ENCODE measurements at places on chromosomes 12 and 14.

DNA sequence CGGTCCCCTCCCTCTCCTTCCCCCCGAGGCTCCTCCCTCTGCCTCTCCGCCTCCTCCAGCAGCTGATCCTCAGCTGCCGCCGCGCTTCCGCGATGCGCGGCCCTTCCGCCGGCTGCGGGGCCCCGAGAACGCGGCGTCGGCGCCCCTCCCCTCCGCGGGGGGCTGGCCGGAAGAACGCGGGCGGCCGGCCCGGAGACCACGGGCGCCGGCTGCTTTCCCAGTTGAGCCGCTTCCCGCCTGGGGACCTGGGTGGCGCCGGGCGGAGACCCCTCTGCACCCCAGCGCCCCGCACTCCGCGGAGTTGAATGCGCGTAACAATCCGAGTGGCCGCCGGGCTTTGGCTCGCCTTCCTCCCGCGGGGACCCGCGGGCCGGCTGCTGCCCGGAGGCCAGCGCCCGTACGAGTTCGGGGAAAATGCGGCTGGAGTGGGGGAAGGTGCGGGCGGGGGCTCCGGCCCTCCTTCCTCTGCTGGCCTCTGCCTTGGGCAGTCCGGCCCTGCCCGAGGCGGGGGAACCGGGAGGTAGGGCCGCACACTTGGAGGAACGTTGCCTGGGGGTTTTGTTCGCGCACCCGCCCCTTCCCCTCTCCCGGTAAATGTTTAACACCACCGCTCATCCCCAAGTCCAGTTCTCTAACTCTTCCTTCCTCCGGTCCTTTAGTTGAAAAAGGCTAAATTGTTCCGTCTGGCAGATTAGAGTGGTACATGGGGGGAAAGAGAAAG is 393 bp upstream of the DCAF5 start:
- DNase-seq, result no peak

GRCh38 chr14:56487761-56488160 is 91.8 kb upstream of the TMEM260 start:
- no peak for DNase-seq

DNA sequence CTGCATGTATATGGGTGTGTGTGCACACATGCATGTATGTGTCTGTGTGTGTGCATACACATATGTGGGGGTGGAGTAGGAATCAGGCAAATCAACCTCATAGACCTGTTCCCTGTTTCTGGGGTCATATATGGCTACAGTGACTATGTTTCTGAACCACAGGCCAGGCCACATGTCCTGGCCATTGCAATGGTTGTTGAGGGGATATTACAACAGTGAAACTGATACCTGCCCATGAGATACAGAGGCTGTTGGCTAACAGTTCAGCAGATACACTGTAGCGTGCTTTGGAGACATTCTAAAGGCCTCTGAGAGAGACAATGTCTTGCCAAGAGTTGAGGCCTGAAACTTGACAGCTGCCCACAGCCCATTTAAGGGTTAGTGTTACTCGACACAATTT is 47.3 kb upstream of the FOS start:
- no peak for DNase-seq

GRCh38 chr12:2739069-2739468 is 55.7 kb upstream of the FKBP4 start:
- DNase-seq, result no peak

DNA sequence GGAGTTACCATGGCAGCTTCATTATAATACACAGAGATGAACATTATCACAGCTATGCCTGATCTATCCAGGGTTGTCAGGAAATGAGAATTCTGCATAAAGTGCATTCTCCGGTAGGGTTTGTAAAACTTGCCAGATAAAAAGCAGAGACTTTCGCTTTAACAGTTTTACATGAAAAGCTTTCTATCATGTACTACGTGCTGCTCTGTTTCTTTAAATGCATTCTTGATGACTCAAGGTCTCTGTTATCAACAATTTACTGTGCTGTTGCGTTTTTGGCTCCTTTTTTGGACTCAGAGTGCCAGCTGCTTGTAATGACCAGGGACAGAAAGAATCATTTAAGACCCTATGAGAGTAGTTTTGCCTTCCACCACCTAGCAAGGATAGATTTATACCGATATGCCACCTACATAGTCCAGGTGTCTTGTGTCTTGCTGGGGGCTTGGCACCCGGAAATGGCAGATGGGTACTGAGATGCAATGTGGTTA is 371.2 kb downstream of the BTG1 start:
- DNase-seq, result peak; percentile 69

- no peak for DNase-seq
Measured at GRCh38 chr14:22974530-22975313, 7.6 kb downstream of the AJUBA start.

GRCh38 chr12:127819056-127819455 is 447.9 kb upstream of the TMEM132C start:
- DNase-seq, result no peak

- no peak for DNase-seq
Measured at GRCh38 chr12:52913431-52913821, 8.6 kb upstream of the KRT8 start.

GRCh38 chr12:90399357-90399756 is 555.6 kb downstream of the CCER1 start:
- DNase-seq, result no peak

- no peak for DNase-seq
Measured at GRCh38 chr14:24674204-24674970, 40.4 kb upstream of the GZMB start.

- no peak for DNase-seq
Measured at GRCh38 chr12:83224012-83224411, 537.3 kb downstream of the TMTC2 start.

DNA sequence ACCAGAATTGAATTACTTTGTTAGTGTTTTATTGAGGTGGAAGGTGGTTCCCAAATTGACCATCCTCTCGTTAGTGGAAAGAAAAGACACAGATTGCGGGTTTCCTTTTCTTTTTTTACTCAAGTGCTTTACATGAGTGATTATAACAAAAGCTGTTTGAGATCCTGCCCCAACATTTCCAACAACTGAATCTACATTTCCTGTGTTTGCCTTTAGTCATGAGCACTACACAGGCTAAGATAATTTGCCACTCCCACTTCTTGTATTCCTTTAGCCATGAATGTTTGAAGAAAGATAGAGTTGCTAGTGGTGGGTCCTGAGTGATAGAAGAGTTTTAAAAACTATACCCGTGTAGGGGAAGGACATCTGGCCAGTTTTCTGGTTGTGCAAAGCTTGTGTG is 16.0 kb downstream of the RERGL start:
- no peak for DNase-seq

- DNase-seq, result no peak
Measured at GRCh38 chr14:67680941-67681340, 6.5 kb upstream of the VTI1B start.

GRCh38 chr14:92185559-92185958 is 63.8 kb downstream of the CPSF2 start:
- DNase-seq, result no peak

DNA sequence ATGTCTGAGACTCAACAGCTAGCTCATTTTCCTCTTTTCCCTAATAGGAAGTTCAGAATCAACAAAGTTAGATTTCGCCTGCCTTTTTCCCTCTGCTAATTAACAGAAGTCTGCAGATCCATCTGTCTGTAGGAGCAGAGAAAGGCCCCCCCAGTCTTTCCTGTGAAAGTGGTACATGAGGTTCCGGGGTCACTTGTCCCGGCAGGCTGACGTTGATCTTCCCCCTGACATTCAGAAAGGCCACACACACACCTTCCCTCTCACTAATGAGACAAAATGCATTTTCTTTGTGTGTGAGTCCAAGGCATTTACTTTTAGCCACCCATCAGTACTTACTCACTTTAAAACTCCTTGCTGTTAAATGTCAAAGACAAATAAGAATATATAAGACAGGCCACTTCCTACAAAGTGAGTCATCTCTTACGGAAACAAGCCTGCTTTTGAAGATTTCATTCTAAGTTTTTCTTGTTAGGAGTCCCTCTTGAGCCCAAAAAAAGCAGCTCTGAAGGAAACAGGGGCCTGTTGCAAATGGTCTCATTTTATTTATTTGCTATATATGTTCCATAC is 138.7 kb downstream of the TTC7B start:
- DNase-seq, result no peak

- DNase-seq, result no peak
Measured at GRCh38 chr12:109033239-109034196, 12.7 kb upstream of the SVOP start.

- no peak for DNase-seq
Measured at GRCh38 chr12:10529603-10530002, 23.9 kb downstream of the EIF2S3B start.

GRCh38 chr14:80678436-80678835 is 263.1 kb downstream of the CEP128 start:
- DNase-seq, result peak; percentile 67

DNA sequence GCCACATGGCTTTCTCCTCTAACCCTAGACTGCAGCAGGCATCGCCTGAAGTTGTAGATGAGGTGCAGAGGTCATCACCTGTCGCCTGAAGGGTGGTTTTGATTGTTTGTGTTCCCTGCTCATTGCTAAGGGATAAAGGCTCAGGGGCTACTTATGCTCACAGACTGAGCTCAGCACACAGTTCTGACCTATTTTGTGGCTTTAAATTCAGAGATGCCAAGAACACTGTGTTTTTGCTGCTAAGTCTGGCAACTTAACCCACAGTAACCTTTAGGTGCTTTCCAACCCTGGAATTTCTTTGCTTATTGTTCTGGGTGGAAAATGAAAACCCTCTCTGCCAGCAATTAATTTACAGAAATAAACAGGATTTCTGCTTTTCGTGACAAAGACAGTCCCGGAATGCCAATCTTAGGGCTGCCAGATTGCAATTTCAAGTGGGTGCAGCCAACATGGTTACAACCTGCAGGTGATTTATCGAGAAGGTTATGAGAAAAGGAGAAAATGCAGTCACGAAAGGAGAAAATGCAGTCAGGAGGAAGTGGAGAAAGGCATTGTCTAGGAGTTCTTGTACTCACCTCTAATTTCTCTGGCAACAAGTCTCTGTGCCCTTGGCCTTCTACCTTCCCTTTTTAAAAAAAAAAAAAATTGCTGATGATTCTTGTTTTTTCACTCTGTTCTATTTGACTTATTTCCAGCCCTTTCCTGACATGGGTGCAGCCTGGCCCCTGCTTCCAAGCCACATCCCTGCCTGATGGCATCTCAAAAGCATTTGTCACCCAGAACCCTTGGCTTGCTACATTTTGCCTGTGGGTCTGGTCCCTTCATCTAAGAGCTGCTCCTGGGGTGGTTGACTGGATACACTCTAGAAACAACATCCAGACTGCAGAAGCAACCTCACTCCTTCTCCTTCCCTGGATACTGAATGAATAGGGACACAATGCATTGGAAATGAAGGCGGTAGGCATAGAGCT is 23.3 kb downstream of the NPC2 start:
- DNase-seq, result no peak

- peak; percentile 32 for DNase-seq
Measured at GRCh38 chr14:64804754-64805260, 74.9 kb downstream of the SPTB start.

- no peak for DNase-seq
Measured at GRCh38 chr12:75656210-75656609, 144.8 kb upstream of the KRR1 start.

DNA sequence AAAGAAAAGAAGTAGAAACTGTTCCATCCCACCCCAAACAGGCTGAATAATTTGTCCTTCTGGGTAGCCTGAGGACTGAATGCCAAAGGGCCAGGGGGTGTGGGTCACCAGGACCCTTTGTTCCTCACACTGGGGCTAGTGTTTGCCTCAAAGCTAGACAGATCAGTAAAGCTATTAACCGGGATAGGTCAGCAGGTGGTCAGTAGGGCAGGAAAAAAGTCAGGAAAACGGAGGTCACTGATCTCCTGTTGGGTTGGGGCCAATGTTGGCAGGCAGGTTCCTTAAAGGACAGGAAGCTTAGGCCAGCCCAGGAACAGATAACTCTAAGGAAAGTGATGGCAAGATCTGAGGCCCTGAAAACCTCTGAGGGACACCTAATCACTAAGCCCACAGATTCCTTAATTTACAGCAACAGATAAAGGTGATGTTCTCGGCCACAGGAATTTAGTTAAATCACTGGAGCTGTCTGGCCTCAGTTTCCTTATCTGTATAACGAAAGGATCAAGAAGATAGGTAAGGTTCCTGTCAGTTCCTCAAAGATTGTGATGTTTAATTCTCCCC is 22.7 kb upstream of the TMPO start:
- DNase-seq, result peak; percentile 64

DNA sequence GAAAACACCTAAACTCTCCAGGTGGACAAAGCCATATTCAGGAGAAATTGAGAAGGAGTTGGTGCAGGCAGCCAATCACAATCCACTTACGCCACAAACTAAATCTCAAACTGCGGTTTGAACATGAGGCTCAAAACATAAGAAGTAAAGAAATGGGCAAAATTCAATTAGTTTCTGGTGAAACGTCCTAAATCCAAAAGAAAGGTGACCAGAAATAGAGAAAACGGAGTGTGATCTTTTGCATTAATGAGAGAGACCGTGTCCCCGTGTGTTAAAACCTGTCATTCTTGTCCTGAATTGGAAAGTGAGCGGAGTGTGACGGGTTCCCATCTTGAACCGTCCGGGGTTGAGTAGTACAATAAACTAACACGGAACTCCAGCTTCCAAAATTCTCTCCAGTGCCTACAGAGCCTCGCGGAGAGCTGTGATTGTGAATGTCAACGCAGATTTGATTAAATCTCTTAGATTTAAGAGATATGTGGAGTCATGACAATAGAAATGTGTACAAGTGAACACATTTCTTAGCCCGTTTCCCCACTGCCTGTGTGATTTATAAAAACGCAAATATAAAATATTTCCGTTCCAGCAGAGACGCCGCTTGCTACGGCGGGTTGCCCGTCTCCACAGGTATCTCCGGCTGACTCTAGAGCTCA is 595 bp upstream of the METAP2 start:
- peak; percentile 64 for DNase-seq

DNA sequence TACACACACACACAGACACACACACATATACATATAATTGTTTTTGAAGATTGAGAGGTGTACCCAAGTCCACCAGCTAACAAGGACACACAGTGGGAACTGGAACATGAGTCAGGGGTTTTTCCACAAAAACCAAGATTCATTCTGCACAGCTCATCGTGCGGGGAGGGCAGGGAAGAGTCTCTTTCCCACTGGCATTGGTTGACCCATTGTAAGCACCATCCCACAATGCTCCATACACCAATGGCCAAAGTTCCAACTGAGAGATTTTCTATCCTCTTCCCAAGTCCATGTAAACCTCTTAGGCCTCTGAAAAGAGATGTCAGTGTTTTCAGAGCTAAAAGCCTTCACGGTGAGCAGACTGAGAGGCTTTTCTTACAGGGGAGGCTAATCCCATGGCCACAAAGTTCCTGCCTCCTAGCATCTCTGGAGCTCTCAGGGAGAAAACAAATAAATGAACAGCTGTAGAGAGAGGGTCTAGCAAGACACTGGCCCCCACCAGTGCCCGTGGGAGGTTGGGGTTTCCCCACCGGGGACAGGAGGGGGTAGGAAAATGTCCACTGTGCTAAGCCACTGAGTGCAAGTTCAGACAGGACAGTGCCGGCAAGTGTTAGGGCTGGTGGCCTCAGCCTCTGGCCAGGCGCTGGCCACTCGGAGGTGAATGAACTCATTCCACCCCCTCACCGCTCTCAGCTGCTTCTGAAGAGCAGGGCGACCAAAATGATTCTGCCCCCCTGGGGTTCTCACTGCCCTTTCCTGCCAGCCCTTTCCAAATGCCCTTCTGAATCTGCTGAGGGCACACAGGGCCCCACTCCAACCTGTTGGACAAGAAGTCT is 21.5 kb upstream of the TC2N start:
- no peak for DNase-seq

All from islet precursor cell (in vitro differentiated cells).